ENCODE measurements at places on chromosomes 12 and 14.

- DNase-seq: no peak
Measured at GRCh38 chr12:80498059-80498728, 54.2 kb downstream of the PTPRQ start.

- no peak for DNase-seq
Measured at GRCh38 chr12:132490422-132491137, 629 bp downstream of the FBRSL1 start.

- no peak for DNase-seq
Measured at GRCh38 chr12:113397497-113398197, 6.0 kb downstream of the SDS start.

GRCh38 chr12:33223956-33224355 is 215.7 kb downstream of the SYT10 start:
- DNase-seq: no peak

- no peak for DNase-seq
Measured at GRCh38 chr12:96457191-96457930, 32.0 kb upstream of the CFAP54 start.

DNA sequence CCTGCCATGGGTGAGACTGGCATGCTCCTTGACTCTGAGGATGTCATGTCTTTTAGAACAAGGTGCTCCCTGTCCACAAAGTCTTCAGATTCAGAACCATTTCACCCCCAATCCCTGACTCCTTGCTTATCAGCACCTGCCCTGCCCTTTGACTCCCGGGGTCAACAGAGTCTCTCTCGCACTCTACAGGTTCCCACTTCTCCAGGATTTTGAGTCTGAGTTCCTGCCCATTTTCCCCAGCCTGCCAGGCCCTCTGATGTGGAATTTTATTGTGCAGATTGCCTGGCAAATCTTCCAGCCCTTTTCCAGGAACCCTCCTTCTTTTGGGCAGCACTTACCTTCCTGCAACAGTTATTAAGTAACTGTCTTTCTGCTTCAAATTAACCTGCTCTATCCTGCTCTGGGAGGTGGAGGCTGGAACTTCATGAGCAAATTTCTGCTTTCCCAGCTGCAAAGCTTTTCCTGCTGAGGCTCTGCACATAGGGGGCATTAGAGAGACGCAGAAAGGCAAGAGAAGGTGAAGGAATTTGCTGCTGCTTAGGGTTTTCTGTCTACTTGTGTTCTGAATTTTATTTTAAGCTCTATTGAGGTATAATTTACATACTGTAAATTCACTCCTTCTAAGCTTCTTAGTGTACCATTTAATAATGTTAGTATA is 259.1 kb downstream of the PCNX1 start:
- DNase-seq: no peak

DNA sequence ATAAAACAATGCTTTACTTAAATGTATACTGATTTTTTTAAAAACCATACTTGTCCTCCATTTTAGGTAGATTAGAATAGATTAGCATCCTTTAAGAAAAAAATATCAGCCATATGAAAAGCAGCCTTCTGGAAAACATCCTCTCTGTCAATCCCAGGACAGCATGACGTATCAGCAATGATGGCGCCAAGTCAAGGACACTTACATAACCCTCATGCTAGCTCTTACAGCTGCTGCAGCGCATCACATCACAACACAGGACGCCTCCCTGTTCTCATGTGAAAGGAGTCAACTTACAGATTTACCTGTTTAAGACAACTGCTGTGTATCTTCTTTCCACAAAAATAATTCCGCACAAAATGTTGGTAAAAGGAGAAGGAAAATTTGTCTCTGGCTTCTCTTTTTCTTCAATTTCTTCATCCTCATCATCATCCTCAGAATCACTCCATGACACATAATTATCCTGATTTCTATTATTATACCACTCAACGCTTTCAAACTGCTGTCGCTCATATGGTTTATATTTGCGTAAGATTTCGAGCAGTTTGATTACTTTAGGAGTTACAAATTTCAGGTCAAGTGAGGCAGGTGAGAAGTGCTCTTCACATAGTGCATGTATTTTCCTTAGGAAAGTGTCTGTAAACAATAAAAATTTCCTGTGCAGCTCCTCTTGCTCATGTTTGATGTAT is 33.3 kb downstream of the DICER1 start:
- DNase-seq: no peak

- no peak for DNase-seq
Measured at GRCh38 chr14:48333221-48333920, 658.0 kb upstream of the MDGA2 start.

GRCh38 chr14:101780887-101781239 is 19.4 kb downstream of the PPP2R5C start:
- no peak for DNase-seq

DNA sequence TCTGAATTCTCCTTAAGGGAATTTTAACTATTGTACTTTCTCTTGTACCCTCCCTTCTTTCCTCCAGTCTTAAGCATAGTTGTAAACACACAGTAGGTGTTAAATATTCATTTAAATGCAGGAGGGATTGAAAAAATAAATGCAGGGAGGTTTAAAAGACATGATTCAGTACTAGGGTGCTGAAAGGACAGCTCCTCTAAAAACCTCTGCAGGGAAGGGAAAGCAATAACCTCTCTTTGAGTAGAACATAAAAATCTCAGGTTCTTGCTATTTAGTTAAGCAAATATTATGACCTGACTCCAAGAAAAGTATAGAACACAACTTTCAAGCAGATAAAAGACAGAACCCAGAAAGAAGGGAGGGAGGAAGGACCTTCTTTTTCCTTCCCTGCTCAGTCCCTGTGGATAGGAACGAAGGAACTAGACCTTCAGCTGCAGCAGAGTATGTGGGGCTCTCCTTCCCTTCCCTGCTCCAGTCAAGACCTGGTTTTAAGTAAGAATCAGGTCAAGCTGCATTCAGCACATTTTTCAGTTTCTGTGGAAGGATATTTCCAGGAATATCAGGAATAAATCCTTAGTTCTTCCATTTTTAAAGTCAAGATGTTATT is 4.7 kb downstream of the MAP3K9 start:
- DNase-seq: no peak

DNA sequence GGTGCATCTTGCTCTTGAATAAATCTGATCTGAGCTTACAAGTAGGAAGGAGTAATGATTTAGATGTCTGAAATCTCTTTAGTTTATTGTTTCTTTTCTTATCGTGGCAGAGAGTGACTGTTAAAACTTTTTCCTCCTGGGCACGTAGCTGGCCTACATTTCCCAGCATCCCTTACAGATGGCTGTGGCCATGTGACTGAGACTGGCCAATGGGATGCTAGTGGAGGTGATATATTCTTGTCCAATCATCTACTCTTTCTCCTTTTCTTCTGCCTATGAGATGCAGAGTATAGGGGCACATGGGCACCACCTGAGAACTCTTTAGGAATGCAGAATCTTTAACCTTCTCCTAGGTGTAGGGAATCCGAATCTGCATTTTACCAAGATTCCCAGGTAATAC is 237.3 kb downstream of the RGS6 start:
- DNase-seq: no peak

DNA sequence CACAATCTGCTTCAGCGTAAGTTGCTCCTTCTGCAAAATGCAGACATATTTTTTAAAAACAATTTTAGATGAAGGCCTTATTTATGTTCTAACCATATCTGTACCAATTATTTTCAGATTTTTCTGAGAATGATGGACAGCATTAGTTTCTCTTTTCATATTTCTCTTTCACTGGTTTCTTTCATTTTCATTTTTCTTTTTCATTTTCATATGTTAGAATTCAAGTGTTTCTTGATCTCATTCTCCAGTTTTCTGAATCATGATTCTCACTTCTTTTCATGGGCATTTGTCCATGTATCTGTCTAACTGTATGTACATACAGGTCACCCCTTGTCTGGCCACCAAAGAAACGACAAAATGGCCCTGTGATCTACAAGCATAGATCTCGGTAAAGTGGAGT is 346.6 kb downstream of the NAV3 start:
- DNase-seq: no peak

- peak; percentile 44 for DNase-seq
Measured at GRCh38 chr14:49892301-49892635, 614 bp upstream of the ARF6 start.

DNA sequence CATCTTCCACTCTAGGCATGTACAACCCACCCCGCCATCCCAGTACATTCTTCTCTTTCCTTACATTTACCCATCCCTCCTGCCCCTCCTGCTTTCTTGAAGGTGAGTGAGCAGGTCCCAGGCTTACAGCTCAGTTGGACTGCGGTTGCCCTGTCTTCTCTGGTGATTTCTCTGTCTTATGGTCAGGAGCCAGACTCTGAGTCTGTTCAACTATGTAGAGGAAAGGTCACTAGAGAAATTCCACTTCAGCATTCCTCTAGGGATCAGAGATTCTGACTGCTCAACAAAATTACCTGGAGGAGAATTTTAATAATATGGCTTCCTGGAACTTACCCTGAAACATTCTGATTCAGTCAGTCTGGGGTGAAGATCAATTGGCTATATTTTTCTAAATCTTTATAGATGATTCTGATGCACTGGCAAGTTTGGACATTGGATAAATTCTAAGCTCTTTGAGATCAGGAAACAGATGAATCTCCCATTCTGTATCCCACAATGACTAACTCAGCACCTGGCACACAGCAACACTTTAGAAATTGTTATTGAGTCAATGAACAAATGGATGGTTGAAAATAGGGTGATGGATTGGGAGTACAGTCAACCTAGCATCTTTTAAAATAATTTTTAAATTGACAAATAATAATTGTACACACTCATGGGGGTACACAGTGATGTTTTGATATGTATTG is 128.6 kb upstream of the HIF1A start:
- DNase-seq: no peak

DNA sequence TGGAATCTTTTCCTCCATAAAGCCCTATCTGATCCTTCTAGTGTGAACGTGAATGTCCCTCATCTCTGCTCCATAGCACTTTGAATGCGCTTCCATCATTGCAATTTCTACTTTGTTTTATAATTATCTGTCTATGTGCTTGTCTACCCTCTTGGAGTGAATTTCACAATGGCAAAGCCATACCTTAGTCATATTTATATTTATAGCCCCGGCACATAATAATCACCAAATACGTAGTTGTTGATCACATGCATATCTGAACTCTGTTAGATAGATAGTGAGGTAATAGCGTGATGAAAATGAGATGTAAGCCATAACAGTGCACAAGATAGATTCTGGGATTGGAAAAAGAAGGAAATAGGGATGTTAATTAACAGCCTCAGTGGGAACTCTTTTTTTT is 55.2 kb downstream of the MSRB3 start:
- no peak for DNase-seq

- no peak for DNase-seq
Measured at GRCh38 chr12:132118876-132119275, 25.2 kb downstream of the DDX51 start.

GRCh38 chr12:14188744-14189143 is 176.7 kb upstream of the ATF7IP start:
- no peak for DNase-seq

- DNase-seq: no peak
Measured at GRCh38 chr12:22110176-22110575, 64.2 kb downstream of the CMAS start.

- no peak for DNase-seq
Measured at GRCh38 chr14:78721756-78722480, 551.7 kb downstream of the NRXN3 start.

GRCh38 chr14:76720382-76720813 is 40.9 kb upstream of the VASH1 start:
- DNase-seq: no peak

- DNase-seq: no peak
Measured at GRCh38 chr12:38163442-38163801, 153.2 kb upstream of the ALG10B start.

- DNase-seq: no peak
Measured at GRCh38 chr12:4566474-4566873, 4.5 kb downstream of the DYRK4 start.

GRCh38 chr14:91891101-91891500 is 23.8 kb upstream of the TC2N start:
- no peak for DNase-seq

DNA sequence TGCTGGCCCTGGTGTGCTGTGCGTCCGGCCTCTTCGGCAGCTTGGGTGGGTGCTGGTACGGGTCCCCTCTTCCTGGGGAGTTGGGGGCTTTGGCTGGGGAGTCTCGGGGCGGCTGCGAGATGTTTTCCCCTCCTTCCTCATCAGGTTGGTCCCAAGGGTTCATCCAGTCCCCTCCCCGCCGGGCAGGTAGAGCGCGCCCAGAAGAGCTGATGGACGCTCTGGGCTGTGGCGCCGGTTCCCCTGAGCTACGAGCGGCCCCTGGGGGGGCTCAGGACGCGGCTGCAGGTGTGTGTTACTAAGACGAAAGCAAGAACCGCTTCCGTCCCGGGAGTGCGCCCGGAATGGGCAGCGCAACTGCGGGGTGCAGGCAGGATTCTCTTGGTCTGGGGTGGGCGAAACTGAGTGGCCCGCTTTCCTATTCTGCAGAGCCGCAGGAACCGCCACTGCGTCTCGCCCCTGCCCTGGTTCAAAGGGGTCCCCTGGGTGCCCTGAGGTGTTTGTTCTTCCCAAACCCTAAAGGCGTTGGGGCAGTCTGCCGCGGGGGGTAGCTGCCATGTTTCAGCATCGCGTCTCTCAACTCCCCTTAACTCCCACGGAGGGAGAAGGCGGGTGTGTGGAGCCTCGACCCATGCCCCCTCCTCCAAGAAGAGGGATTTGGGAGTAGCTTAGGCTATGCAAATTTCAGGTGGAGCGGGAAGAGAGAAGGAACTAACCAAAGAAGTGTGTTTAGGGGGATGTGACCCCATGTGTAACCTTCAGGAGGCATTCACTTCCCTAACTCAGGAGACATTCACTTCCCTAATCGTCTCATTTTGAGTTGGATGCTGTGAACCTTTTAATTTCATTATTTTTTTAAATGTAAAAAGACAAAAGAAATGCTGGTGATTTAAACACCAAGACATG is 1.2 kb downstream of the SLC24A4 start:
- no peak for DNase-seq

DNA sequence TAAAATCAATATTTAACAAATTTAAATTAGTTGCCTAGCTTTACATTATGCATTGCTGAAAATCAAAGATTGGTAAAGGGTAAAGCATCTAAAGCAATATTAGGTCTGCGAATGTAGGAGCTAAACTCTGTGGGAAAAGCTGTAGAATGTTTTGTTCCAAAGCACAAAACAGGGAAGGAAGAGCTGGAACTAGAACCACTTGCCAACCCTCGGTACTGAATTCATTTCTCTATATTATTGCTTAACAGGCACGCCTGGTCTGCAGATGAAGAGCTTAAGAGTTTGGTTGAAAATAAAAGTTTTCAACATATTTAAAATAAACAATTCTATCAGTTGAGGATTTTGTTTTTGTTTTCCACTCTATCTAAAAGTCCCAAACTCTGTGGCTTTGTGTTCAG is 1252.8 kb upstream of the SEL1L start:
- no peak for DNase-seq

- DNase-seq: no peak
Measured at GRCh38 chr14:80605536-80605935, 336.0 kb downstream of the CEP128 start.

Measured in T1000 (cell line).